GM04504 (cell line): ENCODE measurements at places on chromosomes 13 and 19.

DNA sequence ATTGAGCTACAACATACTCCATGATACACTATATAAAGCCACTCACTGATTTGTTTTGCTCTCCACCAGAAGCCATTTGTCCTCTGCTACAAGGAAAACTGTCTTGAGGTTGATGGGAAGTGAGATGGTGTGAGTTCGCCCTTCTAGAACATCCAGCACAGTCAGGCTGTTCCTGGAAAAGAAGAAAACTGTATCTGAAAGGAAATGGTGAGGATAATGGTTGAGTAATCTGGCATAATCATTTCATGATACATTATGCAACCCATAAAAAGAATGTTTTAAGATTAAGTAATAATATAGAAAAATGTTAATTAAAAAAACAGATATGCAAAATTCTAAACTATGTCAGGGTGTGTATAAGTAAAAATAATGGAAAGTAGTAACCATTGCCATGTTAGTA lies 233.9 kb downstream of the RGCC start:
- no peak for DNase-seq

- no peak for DNase-seq
These were observed 57.5 kb downstream of the STARD13 start for GRCh38 chr13:33227927-33228647.

DNA sequence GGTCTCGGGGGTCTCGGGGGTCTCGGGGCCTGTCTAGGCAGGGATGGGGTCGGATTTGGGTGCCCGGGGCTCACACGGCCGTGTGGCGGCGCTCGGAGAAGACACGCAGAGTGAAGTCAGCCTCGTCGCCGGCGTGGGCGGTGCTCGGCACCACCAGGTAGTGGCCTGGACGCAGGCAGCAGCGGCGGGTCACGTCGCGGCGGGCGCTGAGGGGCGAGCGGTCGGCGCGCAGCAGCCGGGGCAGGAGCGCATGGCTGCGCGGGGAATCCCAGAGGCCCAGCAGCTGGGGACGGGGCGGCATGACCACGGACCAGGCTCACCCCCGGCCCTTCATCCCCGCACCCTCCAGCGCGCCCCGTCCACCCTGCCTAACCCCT lies 8.2 kb downstream of the CAPN12 start:
- no peak for DNase-seq

- no peak for DNase-seq
These were observed 16.4 kb upstream of the PRR19 start for GRCh38 chr19:42285541-42285941.

DNA sequence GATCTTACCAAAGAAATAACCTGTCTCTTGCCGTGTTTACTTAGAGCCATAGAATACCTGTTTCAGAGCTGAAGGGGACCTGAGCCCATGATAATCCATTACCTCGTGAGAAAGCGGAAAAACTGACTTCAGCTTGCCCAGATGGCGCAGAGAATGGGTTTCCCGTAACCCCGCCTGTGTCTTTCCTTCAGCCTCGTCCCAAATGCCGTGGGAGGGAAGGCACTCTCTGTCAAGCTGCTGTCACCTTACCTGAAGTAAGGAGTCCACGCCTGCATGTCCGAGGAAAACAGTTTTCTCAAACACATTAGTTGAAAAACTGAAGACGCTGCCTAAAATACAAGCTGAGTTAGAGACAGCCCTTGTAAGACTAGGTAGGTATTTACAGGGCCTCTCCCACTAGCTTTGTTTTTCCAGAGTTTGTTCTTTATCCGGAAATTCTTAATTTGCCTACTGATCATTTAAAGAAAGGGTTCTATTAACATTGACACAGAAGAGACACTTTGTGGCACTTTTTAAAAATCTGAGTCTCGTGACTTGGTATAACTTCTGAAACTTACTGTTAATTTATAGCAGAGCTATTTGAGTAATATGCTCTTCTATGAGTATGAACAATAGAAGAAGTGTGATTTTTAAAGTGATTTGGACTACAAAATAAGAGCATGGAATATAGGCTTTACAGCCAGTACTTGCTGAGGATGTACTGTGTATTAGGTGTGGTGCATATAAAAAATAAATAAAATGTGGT lies 1.3 kb upstream of the INTS6 start:
- no peak for DNase-seq

- no peak for DNase-seq
These were observed 1266.2 kb downstream of the SLITRK5 start for GRCh38 chr13:88937384-88937783.

DNA sequence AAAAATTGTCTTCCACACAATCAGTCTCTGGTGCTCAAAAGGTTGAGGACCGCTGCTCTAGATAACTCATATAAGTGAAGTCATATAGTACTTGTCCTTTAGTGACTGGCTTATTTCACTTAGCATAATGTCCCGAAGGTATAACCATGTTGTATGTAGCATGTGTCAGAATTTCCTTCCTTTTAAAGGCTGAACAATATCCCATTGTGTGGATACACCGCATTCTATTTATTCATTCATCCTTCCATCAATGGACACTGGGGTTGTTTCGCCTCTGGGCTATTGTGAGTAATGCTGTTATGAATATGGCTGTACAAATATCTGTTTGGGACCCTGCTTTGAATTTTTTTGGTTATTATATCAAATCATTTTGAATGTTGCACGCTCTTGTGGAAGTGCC lies 4.6 kb upstream of the LYPD5 start:
- DNase-seq = no peak

- no peak for DNase-seq
These were observed 232.0 kb downstream of the OLFM4 start for GRCh38 chr13:53260594-53260993.

DNA sequence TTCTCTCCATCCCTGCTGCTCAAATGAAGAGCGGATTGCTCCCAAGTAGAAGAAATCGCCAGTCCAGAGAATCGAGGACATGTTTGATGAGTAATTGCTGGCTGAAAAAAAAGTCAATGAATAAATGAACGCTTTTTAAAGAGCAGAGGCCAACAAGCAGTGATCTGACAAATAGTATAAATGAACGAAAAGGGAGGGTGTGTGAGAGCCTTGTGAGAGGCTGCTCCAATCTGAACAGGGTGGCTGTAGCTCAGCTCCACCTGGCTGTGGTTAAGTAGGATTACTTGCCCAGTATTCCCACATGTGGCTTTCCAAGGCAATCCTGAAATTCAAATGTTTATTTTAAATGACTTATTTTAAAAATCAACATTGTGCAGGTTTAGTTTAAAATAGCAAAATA lies 117.1 kb downstream of the TSHZ3 start:
- DNase-seq = no peak

GRCh38 chr13:68174893-68175292 lies 944.8 kb upstream of the PCDH9 start:
- no peak for DNase-seq

GRCh38 chr13:98460516-98460915 lies 116.4 kb downstream of the STK24 start:
- no peak for DNase-seq
